ENCODE measurements at places on chromosomes 1 and 21.

GRCh38 chr1:82625537-82625936 lies 824.8 kb downstream of the ADGRL2 start:
- no peak for DNase-seq

GRCh38 chr1:205878026-205878425 lies 28.1 kb upstream of the PM20D1 start:
- no peak for DNase-seq

DNA sequence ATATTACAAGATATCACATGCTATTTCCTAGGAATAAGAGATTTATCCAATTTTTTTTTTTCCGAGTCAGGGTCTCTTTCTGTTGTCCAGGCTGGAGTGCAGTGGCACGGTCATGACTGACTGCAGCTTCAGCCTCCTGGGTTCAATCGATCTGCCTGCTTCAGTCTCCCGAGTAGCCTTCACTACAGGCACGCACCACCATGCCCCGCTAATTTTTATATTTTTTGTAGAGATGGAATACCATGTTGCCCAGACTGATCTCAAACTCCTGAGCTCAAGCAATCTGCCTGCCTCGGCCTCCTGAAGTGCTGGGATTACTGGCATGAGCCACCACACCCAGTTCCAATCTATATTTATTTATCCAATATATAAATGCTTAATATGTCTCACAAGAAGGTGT lies 18.0 kb upstream of the WDTC1 start:
- no peak for DNase-seq

GRCh38 chr1:155479205-155479604 lies 83.4 kb downstream of the ASH1L start:
- DNase-seq = no peak

GRCh38 chr1:172383536-172383935 lies 36.9 kb upstream of the C1orf105 start:
- DNase-seq = no peak

DNA sequence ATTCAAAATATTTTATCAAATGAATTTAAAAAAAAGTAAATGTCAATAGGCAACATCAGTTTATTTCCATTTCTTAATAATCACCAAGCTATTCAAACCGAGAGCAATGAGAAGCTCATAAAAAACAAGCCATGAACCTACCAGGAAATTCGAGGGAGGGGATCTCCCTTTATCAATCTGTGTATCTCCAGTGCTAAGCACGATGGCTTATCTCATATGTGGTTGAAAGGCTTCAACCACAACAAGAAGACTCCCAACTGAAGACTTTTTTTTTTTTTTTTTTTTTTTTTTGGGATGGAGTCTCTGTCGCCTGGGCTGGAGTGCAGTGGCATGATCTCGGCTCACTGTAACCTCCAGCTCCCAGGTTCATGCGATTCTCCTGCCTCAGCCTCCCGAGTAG lies 833.3 kb downstream of the USP25 start:
- no peak for DNase-seq

GRCh38 chr1:227540170-227541098 lies 22.9 kb upstream of the ZNF678 start:
- no peak for DNase-seq

- DNase-seq = no peak
Observed at GRCh38 chr1:244173240-244173639, 122.2 kb downstream of the ZBTB18 start.

DNA sequence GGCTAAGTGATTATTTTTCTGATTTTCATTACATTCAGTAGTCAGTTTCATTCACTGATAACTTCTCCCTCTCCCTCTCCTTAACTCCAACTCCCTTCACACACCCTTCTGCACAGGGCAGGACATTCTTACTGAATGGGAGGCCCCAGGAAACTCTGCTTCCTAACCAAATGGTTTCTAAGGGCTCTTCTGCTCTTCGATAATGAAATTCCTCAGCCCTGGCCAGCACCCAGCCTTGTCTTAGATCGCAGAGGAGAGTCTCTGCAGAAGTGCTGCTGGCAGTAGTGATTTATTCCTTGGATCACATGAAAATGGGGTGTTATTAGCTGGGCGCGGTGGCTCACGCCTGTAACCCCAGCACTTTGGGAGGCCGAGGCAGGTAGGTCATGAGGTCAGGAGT lies 16.4 kb downstream of the PLEKHM2 start:
- DNase-seq = no peak

DNA sequence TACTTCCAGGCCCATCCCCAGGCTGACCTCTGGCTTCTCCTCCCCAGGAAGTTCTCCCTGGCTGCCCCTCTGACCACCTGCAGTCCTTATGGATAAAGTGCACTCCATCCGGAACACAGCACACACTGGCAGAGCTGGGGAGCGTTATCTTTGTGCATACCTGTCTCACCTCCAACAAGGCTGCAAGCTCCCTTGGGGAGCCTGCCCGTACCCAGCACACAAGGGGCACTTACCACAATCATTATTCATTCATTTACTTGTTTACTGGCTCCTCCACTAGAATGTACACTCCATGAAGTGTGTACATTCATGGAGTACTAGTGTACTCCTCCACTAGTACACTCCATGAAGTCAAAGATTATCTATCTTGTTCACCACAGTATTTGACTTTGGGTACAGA lies 30.3 kb downstream of the GLIS1 start:
- no peak for DNase-seq

DNA sequence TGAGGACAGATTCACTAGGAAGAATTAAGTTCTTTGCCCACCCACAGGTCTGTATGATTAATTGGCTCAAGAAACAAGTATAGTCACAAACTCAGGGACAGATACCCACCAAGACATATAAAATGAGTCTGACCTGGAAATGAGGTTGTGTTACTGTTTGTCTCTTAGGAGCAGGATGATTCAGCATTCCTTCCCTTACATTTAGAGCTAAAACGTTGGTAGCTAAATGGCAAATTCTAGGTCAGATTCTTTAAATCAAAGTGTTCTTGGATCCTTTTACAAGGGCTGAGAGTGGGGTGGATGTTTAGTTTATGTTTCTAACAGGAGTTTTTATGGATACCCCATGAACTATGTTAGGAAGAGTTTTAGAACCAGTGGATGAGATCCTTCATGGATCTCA lies 4.7 kb downstream of the RIMKLA start:
- DNase-seq = no peak

DNA sequence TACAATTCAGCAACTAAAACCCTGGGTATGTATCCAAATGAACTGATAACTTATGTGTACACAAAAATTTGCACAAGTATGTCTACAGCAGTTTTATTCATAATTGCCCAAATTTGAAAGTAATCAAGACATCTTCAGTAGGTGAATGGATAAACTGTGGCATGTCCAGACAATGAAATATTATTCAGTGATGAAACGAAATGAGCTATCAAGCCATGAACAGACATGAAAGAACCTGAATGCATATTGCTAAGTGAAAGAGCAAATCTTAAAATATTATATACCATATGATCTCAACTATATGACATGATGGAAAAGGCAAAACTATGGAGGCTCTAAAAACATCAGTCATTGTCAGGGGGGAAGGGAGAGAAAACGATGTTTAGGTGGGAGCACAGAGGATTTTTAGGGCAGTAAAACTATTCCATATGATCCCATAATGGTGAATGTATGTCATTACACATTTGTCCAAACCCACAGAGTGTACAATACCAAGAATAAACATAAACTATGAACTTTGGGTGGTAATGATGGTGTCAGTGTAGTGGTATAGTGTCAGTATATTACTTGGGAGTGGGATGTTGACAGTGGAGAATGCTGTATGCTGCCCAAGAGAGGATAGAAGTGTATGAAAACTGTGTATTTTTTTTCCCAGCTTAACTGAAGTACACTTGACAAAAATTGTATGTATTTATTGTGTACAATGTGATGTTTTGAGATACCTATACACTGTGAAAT lies 92.8 kb upstream of the PPP2R5A start:
- DNase-seq = no peak

GRCh38 chr1:63908016-63908415 lies 134.2 kb downstream of the ROR1 start:
- DNase-seq = no peak

DNA sequence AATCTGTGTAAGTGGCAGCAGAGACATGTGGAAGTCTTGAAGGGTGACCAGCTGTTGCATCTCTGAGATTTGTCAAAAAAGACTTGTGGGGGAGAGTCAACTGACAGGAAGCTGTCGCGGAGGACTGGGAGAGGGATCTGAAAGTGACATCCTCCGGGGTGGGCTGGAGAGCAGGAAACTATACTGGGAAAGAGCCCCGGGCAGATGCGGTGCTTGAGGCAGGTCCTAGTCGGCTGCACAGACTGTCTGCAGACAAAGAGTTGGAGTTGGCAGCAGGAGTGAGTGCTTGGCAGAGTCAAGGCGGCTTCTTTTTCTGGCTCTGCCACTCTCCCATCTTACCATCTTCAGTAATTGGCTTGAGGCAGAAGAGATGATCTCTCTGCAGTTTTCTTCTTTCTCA lies 294.0 kb upstream of the C1orf87 start:
- peak; percentile 87 for DNase-seq

GRCh38 chr1:234373959-234374254 lies 651 bp downstream of the COA6 start:
- DNase-seq = no peak

DNA sequence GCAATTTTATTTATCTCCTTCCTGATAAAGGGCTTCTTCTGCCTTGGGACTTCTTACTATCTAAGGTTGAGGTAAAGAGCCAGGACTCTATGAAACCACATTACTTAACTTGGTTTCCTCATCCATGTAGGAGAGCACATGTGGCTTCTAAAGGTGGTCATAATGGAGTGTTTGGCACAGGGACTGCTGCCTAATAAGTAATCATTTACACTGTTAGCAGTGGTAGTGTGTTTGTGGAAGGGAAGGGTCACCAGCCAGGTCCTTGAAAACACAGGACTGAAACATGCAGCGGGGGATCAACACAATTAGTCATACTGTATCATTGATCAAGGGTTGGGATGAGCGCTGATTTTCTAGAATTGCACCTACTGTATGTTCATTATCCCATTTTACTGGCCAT lies 59.6 kb downstream of the UCK2 start:
- no peak for DNase-seq

DNA sequence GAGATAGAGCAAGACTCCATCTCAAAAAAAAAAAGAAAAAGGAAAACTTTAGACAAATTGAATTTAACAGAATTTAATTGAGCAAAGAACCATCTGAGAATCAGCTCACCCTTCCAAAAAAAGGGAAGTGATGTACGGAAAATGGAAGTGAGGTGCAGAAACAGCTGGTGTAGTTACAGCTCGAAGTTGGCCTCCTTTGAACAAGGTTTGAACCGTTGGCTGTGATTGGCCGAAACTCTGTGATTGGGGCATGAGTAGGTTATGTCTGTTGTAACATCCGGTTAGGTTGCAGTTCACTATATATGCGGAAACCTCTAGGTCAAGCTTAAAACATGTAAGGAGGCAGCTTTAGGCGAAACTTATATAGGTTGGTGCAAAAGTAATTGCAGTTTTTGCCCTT lies 97.9 kb upstream of the KIF26B start:
- DNase-seq = no peak

- DNase-seq = no peak
Observed at GRCh38 chr1:178847396-178847849, 23.5 kb downstream of the ANGPTL1 start.

DNA sequence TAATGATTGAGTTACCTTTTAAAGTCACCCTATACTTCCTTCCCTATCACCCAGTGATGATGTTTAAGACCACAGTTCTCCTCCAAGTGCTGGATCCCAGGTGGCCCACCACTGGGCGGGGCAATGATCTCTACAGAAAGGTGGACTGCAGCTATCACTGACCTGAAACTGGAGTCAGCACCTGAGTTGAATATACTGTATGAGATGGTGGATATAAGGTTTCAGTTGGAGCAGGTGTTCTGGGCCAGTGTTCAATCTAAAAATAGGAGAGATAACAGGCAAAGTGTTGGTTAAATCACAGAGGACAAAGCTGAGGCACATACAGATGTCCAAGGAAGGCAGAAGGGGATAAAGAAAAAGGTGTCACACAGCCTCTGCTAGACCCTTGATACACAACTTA lies 96.6 kb downstream of the SIPA1L2 start:
- DNase-seq = no peak

- DNase-seq = no peak
Observed at GRCh38 chr1:53948291-53948690, 2.1 kb downstream of the LRRC42 start.

GRCh38 chr1:15843826-15844572 lies 3.5 kb upstream of the SPEN start:
- DNase-seq = peak; percentile 33

GRCh38 chr1:58515794-58516401 lies 30.6 kb downstream of the OMA1 start:
- peak; percentile 57 for DNase-seq

GRCh38 chr21:33348706-33349105 lies 23.9 kb downstream of the IFNAR1 start:
- DNase-seq = no peak

DNA sequence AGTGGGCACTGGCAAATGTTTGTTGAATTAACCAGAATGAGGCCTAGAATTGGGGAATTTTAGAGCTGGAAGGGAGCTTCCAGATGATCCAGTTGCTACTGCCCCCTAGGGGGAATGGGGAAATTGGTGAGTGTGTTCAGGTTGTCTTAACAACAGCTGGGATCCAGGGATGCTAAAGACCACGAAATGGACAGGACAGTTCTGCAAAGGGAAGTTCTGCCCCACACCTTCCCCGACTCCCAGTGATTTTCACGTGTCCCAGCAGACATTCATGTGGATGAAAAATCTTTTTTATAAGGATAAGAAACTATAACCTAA lies 33.9 kb downstream of the TRIM62 start:
- no peak for DNase-seq

GRCh38 chr1:222357252-222357651 lies 190.7 kb downstream of the HHIPL2 start:
- no peak for DNase-seq

DNA sequence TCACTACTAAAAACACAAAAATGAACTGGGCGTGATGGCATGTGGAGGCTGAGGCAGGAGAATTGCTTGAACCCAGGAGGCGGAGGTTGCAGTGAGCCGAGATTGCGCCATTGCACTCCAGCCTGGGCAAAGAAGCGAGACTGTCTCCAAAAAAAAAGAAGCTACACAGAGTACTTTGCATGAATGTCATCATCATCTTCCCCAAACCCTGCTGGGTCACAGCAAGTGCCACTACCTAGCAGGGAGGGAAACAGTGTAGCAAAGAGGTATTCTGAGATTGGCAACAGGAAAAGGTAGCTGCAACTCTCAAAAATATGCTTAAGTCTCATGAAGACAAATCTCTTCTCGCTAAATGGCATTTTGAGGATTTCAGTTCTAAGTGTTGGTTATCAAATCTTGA lies 12.8 kb downstream of the NDC1 start:
- DNase-seq = no peak

Data from NCI-H446 treated with DMSO at 0.1 percent for 48 hours (cell line).